ENCODE measurements at places on chromosomes 4 and X. TPM values are rescaled to one million over a fixed set of nuclear protein-coding genes. Genes with fewer than 3 reads are reported as not detected.

MXRA5 gene
- total RNA-seq: not detected

PLAC8 gene
- 125 TPM for total RNA-seq

ERCC6L gene
- total RNA-seq: 0.34 TPM

SLC26A1 gene
- total RNA-seq: 0.92 TPM

GRCh38 chr4:151952137-151952536 is 191.3 kb upstream of the GATB start:
- H3K27ac ChIP-seq: no peak overlapping the region
- no peaks in the 10 kb centered on the region for H3K36me3 ChIP-seq
- no peaks in the 10 kb centered on the region for H3K4me1 ChIP-seq
- H3K27me3 ChIP-seq: no peaks in the 10 kb centered on the region

- no peaks in the 10 kb centered on the region for H3K36me3 ChIP-seq
- no peak overlapping the region for H3K4me3 ChIP-seq
- no peak for DNase-seq
- H3K27ac ChIP-seq: no peak overlapping the region
- H3K4me1 ChIP-seq: no peaks in the 10 kb centered on the region
These were observed 7.7 kb upstream of the SLC10A6 start for GRCh38 chr4:86856896-86857295.

GRCh38 chr4:113763029-113763285 is 1.4 kb upstream of the CAMK2D start:
- H3K36me3 ChIP-seq: no peaks in the 10 kb centered on the region
- H3K27me3 ChIP-seq: no peaks in the 10 kb centered on the region
- H3K27ac ChIP-seq: peak overlapping the region; percentile 98
- DNase-seq: no peak
- peaks cover 14% of the 10 kb centered on the region for H3K4me1 ChIP-seq
- H3K4me3 ChIP-seq: peak overlapping the region; percentile 96

GRCh38 chr4:36402008-36402758 is 120.8 kb downstream of the DTHD1 start:
- no peak overlapping the region for H3K4me3 ChIP-seq
- no peaks in the 10 kb centered on the region for H3K4me1 ChIP-seq
- no peak for DNase-seq
- no peaks in the 10 kb centered on the region for H3K27me3 ChIP-seq

DNA sequence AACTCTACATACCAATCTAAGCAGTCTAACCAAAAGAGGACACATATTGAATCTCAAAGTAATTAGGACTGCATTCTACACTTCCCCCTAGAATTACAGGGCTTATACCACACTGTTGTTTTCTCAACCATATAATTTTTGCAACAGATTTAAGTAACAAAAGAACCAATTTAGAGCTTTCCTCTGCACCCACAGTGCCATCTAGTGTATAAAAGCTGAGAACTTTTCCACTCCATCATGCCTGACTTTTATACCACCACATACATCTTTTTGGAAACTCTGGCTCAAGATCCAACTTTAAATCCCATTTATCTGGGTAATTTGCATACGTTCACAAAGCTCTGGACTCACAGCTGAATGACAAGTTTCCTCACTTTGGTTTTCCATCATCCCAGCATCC is 99.5 kb downstream of the EFHC2 start:
- no peaks in the 10 kb centered on the region for H3K27me3 ChIP-seq
- no peaks in the 10 kb centered on the region for H3K36me3 ChIP-seq
- no peak overlapping the region for H3K27ac ChIP-seq
- no peaks in the 10 kb centered on the region for H3K4me1 ChIP-seq

- no peaks in the 10 kb centered on the region for H3K4me1 ChIP-seq
- no peak overlapping the region for H3K4me3 ChIP-seq
- DNase-seq: no peak
- H3K27me3 ChIP-seq: no peaks in the 10 kb centered on the region
- no peak overlapping the region for H3K27ac ChIP-seq
These were observed 168.7 kb downstream of the GASK1B start for GRCh38 chr4:158004101-158004500.

DNA sequence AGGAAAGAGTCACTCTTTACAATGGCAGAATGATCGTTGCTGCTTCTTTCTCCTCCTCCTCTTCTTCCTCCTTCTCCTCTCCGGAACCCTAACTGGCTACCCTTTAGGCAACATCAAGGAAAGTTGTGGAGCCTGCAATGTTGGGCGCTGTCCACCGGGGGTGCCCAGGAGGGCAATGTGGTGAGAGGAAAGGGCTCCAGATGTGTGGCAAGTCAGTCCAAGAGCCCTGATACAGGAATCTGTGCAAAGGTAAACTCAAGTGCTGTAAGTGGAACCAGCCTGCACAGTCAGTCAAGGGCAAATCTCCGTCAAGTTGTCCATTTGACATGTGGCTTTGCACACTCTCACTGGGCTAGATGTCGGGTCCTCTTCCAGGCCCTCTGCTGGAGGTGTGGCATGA is 2.8 kb downstream of the RTL5 start:
- DNase-seq: peak; percentile 28
- H3K36me3 ChIP-seq: no peaks in the 10 kb centered on the region
- peaks cover 3% of the 10 kb centered on the region for H3K27me3 ChIP-seq

- H3K4me3 ChIP-seq: no peak overlapping the region
- H3K27ac ChIP-seq: no peak overlapping the region
- no peak for DNase-seq
These were observed 11.1 kb downstream of the CNGA2 start for GRCh38 chrX:151745651-151746050.

DNA sequence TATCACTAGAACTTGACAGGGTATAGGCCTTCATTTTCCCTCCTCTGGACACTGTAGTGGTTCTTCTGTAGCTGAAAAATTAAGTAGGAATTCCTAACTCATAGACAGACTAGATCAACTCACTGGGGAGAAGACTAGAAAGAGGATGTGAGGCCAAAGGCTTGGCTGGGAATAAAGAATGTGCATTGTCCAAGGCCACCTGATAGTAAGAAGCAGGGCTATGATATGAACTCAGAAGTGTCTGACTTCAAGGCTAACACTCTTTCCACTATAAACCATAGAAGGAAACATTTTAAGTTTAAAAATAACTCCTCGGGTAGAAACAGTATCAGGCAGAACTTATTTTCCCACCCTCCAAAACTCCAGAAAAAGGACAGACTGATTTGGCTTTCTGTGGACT is 346.6 kb downstream of the OPHN1 start:
- no peak overlapping the region for H3K4me3 ChIP-seq
- no peaks in the 10 kb centered on the region for H3K4me1 ChIP-seq
- H3K36me3 ChIP-seq: no peaks in the 10 kb centered on the region
- DNase-seq: no peak

- peaks cover 3% of the 10 kb centered on the region for H3K27me3 ChIP-seq
- H3K36me3 ChIP-seq: no peaks in the 10 kb centered on the region
- H3K27ac ChIP-seq: no peak overlapping the region
- no peak overlapping the region for H3K4me3 ChIP-seq
- no peaks in the 10 kb centered on the region for H3K4me1 ChIP-seq
These were observed 5.9 kb upstream of the GATB start for GRCh38 chr4:151766691-151767090.

DNA sequence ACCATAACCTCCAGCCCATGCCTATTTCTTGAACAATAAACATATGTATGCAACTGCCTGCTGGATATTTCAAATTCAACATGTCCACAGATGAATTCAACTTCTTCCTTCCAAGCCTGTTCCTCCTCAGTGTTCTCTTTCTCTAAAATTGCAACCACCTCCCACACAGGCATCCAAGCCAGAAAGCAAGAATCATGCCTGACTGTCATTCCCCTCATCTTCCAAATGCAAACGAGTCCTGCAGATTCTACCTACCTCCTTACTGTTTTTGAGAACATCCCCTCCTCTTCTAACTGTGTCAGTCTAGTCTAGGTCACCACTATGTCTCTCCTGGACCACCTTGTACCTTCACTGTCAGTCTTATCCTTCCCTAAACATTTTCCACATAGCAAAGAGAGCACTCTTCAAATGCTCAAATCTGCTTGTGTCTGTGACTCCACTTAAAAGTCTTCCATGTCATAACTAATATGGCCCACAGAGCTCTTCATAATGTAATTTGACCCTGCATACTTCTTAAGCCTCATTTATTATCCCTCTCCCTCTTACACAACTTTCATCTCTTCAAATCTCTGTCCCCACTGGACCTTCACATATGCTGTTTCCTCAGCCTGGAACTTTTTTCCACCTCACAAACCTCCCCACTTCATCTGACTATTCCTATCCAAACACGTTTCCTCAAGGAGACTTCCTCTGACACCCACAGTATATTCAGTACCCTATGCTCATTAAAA is 25.7 kb downstream of the MAPK10 start:
- H3K4me3 ChIP-seq: no peak overlapping the region
- no peaks in the 10 kb centered on the region for H3K4me1 ChIP-seq
- DNase-seq: no peak
- H3K27ac ChIP-seq: no peak overlapping the region
- H3K36me3 ChIP-seq: no peaks in the 10 kb centered on the region
- H3K27me3 ChIP-seq: no peaks in the 10 kb centered on the region

- H3K27me3 ChIP-seq: no peaks in the 10 kb centered on the region
- H3K36me3 ChIP-seq: no peaks in the 10 kb centered on the region
- peak overlapping the region; percentile 89 for H3K27ac ChIP-seq
- peaks cover 65% of the 10 kb centered on the region for H3K4me1 ChIP-seq
- DNase-seq: no peak
- H3K4me3 ChIP-seq: no peak overlapping the region
These were observed 1.3 kb upstream of the SOWAHD start for GRCh38 chrX:119756926-119757635.

DNA sequence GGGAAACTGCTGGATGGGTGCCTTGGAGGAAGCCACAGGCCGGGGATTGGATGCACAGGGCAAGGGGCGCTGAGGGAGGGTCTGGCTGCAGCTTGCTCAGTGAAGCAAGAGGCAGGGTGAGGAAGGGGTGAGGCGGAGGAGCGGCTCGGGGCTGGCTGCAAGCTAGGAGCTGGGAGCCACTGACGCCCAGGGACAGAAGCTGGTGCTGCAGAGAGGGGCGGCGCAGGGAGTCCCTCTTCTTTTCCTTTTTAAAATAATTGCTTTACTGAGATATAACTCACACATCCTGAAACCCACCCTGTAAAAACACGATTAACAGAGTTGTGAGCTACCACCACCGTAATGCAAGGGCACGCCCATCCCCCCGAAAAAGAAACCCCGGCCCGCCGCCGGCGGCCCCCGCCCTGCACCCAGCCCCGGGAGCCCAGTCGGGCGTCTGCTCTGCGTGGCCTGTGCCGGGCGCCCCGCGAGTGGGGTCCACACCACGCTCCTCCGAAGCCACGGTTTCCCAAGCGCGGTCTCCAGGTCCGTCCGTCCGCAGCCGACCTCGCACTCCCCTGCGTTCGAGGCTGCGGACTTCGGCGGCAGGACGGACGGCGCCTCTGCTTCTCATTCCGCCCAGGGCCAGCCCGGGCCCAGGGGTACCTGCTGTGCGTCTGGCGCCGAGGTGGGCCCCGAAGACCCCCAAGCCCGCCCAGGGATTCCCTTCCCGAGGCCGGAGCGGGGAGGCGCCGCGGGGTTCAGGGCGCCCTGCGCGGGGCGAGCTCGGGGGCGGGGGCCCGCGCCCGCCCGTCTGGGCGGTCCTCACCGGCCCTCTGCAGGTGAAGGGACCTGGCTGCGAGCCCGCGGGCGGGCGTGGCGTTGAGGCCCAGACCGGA is 866 bp upstream of the UVSSA start:
- peak overlapping the region; percentile 86 for H3K4me3 ChIP-seq
- peaks cover 12% of the 10 kb centered on the region for H3K4me1 ChIP-seq
- no peaks in the 10 kb centered on the region for H3K27me3 ChIP-seq
- DNase-seq: no peak
- H3K36me3 ChIP-seq: no peaks in the 10 kb centered on the region

DNA sequence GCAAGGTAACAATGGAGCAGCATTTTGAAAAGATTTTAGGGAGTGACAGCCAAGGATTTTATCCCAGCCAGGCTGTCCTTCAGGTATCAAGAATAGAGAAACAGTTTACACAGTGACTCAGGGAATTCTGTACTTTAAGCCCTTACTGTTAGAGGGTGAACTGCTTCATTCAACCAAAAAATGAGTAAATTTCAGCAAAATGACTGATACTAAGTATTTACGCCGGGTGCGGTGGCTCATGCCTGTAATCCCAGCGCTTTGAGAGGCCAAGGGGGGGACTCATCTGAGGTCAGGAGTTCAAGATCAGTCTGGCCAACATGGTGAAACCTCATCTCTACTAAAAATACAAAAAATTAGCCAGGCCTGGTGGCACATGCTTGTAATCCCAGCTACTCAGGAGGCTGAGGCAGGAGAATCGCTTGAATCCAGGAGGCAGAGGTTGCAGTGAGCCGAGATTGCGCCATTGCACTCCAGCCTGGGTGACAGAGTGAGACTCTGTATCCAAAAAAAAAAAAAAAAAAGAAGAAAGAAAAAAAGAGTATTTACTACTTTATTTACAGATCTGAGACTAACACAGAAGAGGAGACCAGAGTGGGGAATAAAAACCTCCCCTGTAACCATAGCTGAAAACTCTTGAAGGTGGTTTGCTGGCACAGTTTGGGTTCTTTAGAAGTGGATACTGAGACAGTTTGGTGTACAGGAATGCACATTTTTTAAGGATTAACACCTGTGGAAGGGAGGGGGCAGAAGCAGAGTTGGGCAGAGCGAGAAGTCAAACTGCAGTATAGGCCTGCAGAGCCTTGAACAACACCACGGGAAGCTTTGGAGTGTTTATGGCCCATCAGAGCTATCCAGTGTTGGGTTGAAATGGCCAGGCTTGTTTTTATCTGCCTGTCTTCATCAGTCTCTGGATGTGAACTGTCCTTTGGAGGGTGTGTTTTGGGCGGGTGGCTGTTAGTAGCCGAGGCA is 40.5 kb downstream of the TMEM131L start:
- H3K4me3 ChIP-seq: no peak overlapping the region
- peaks cover 26% of the 10 kb centered on the region for H3K4me1 ChIP-seq
- no peak for DNase-seq
- H3K36me3 ChIP-seq: peaks cover 18% of the 10 kb centered on the region

DNA sequence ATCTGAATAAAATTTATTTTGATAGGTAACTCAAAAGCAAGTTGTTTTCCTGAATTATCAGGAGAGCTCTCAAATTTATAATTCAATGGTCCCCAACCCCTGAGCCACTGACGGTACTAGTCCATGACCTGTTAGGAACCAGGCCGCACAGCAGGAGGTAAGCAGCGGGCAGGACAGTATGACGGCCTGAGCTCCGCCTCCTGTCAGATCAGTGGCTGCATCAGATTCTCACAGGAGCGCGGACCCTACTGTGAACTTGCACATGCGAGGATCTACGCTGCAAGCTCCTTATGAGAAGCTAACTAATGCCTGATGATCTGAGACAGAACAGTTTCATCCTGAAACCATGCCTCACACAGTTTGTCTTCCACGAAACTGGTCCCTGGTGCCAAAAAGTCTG is 37.9 kb upstream of the SEC24B start:
- no peak overlapping the region for H3K27ac ChIP-seq
- no peaks in the 10 kb centered on the region for H3K36me3 ChIP-seq
- DNase-seq: no peak
- H3K4me3 ChIP-seq: no peak overlapping the region

DNA sequence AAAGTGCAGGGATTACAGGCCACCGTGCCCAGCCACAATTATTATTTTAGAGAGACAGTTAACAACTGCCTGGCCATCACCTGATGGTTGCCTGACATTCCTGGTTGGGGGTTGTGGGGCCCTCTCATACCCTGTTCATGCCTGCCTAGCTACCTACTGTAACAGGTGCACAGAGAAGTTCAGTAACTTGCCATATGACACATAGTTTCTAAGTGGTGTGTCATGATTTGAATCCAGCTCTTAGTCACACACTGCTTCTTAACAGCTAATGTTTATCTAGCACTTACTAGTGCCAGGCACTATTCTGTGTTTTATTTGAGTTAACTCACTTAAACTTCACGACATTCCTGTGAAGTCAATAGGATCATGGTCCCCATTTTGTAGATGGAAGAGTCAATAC is 122.7 kb upstream of the JADE1 start:
- no peaks in the 10 kb centered on the region for H3K36me3 ChIP-seq
- no peak overlapping the region for H3K27ac ChIP-seq
- no peak overlapping the region for H3K4me3 ChIP-seq
- H3K27me3 ChIP-seq: no peaks in the 10 kb centered on the region

Measured in B cell (primary cell).